ENCODE measurements at places on chromosomes 6 and 20.

DNA sequence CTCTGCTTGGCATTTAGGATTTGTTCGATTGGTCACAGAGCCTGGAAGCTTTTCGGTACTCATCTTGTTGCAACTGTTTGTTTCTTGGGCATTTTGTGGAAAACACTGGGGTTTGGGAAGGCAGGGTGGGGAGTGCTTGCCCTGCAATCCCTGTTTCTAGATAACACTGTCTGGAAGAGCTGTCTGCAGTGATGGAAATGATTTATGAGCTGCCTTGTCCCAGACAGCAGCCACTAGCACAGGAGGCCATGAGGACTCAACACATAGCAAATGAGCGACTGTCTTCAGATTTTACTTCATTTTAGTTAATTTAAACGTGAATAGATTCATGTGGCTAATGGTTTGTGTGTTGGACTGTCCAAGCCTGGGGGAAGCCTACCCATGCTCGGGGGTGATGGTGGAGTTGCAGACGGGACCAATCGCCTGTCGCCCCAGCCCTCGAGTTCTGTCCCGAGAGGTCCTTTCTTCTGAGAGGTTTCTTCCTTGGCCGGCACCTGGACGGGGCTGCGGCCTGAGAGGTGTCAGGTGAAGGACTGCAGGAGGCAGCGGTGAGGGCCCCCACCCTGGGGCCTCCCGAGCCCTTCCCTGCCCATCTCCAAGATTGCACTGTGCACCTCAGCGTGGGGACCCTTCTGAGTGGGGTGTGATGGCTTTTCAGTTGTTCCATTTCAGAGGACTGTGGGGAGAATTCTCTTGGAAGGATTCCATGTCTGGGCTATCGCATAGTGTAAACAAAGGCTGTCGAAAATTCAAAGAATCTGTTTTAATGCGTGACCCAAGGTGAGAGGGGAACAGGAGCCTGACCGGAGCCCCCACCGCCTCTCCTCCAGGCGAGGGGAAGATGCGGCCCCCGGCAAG lies 55.4 kb downstream of the SMOC2 start:
- DNase-seq = no peak

DNA sequence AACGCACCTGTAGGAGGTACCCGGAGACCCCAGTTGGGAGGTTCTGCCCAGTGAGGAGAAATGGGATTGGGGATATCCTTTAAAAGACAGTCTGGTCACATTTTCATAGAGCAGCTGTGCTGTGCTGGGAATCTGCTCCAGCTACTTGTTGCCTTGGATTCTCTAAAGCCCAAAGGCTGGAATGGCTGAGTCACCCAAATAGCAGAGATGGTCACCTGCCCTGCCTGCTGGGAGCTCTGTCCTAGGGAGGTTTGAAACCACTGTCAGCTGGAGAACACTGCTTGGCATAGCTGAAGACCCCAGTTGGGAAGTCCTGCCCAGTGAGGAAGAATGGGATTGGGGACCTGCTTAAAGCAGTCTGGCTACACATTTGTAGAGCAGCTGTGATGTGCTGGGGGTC lies 34.8 kb upstream of the TFB1M start:
- no peak for DNase-seq

GRCh38 chr6:31919624-31920303 lies 7.8 kb upstream of the C2 start:
- DNase-seq = no peak

DNA sequence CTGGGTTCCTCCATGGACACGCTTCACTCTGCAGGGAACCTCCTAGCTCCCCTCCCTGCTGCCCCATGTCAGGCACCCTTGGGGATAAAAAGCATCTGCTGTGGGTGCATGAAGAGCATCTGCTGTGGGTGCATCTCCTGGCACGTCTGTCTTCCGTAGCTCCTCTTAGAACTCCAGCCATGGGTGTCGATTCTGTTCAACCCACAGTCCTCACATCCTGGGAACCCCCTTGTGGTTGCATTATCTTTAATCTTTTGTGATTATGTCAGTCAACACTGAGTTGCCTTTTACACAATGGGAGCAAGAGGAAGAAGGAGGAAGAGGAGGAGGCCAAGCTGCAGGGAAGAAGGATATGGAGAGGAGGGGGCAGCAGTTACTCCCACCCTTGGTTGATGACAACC lies 24.1 kb upstream of the CCR6 start:
- DNase-seq = no peak

DNA sequence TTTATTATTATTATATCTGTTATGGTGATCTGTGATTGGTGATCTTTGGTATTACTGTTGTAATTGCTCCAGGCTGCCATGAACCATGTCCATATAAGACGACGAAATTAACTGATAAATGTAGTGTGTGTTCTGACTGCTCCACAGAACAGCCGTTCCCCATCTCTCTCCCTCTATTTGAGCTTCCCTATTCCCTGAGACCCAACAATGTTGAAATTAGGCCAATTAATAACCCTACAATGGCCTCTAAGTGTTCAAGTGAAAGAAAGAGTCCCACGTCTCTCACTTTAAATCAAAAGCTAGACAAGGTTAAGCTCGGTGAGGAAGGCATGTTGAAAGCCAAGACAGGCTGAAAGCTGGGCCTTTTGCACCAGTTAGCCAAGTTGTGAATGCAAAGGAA lies 51.6 kb downstream of the ZFP64 start:
- DNase-seq = no peak

DNA sequence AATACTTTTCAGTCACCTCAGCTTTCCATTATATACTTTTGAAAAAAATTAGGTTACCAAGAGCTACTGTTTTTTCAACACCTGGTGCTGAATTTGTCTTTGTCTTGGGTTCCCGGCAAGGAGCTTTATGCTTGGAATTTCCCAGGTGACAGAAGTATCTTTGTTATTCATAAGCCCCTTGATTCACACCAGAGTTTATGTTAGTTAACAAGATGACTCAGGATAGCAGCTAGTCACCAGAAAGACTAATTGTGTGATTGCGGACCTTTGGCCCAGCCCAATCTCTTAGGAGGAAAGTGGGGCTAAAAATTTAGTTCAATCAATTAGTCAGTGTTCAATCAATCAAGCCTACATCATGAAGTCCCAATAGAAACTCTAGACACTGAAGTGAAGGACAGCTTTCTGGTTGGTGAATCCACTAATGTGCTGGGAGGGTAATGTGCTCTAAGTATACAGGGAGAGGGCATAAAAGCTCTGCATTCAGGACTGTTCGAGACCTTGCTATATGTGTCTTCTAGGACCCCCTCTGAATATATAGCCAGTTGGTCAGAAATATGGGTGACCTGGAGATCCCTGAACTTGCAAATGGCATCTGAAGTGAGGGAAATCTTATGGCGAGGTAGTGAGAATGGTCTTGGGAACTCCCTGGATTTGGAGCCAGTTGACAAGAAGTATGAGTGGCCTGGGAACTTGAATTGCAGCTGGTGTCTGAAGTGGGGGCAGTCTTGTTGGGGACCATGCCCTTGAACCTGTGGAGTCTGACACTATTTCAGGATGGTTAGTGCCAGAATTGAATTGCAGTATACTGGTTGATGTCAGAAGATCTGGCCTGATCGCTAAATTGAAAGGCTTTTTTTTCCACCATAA lies 16.2 kb downstream of the TMEM30A start:
- DNase-seq = no peak

DNA sequence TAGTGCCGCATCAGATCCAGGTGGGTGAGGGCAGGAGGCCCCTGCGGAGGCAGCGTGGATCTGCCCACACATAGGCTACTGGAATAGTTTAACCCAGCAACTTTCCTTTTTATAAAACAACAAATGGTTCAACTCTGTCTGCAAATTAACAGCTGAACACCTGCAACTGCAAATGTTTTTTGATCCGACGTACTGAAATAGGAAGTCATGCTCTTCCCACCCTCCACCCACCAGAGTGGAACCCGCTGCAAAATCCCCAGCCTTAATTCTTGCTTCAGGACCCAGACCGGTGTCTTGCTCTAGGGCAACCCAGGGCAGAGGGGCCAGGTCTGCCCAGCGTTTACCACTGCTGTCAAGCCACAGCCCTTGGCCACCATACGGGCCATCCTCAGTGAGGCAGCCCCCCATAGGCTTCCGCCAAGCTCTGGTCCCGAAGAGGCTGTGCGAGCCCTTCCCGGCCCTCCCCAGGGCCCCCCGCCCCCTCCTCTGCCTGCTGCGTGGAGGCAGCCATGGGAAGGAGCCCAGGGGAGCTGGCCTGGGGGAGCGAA lies 334.3 kb downstream of the ZFAND3 start:
- no peak for DNase-seq

DNA sequence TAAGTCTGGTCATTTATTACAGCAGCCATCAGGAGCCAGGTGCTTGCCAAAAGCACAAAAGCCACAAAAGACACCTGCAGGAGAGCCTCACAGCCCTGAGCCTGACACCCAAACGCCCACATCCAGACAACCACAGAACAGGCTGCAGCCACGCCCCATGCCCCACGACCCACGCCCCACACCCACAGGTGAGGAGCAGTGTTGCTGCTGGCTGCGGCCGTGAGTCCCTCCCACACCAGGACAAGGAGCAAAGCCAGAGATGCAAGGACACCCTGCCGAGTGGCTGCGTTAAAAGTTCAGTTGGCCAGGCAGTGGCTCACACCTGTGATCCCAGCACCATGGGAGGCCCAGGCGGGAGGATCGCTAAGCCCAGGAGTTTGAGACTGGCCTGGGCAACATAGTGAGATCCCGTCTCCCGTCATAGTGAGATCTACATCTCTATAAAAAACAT lies 43.0 kb downstream of the SLC2A4RG start:
- no peak for DNase-seq

DNA sequence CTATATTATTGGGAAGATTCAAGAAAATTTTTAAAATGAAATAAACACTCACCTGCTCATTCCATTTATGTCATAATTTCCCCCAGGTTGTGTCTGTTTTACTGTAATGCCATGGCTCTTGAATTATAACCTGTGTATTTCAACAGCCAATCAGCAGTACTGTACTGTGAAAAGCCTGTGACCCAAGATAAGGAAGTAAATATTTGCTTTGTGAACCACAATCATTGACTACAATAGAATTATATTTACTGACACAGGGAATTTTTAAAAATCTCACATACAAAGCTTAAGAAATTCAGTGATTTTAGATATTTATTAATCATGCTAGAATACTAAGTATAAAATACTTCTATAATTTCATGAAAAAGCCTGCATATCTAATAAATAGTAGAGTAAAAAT lies 6.0 kb downstream of the RGS17 start:
- no peak for DNase-seq

- DNase-seq = no peak
Observed at GRCh38 chr6:100554228-100554627, 89.5 kb upstream of the SIM1 start.

- no peak for DNase-seq
Observed at GRCh38 chr6:9612489-9612888, 802.4 kb downstream of the TFAP2A start.

DNA sequence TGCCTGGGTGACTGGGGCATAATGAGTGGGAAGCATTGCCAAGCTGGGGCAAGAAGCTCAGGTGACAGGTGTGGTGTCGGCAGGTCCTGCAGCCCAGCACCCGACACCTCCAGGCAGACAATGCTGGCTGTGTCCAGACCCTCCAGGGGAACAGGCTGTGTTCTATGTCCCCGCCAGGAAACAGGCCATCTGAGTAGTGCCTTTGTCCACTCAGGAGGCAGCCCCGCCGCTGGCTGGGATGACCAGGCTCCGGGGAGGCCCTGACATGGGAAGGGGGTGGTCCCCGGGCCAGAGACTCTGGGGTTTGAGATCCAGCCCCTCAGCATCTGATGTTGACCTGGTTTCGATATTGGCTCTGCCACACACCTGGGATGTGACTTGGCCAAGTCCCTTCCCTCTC lies 28.4 kb downstream of the SNPH start:
- DNase-seq = no peak

DNA sequence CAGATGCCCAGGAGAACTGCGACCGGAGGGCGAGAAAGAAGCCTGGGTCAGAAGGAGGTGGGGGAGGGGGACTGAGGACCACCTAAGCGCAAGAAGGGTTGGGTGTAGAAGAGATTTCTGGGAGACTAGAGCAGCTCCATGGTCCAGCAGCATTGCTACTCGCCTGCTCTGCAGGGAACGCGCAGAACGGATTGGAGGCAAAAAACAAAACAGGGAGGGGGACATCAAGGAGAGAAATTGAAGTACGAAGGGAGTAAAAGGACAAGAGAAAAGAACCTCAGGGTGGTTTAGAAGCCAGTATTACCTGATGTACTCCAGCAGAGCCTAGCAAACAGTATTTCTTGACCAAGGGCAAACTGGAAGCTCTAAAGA lies 537 bp upstream of the GABBR1 start:
- no peak for DNase-seq

DNA sequence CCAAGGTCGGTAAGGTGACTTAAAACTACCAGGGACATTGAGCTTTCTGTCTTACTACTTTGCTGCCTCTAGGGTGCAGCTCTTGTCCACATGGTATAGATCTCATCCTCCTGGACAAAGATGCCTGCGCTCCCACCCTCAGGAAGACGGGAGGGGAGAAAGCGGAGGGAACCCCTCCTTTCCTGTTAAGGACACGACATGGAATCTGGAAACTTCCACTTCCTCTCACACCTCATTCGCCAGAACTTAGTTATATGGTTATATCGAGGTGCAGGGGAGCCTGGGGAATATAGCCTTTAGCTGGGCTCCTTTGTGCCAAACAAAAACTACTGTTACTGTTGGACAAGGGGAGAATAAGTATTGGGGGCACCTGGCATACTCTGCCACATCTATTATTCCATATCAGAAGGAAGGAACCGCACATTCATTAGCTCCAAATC lies 224.3 kb upstream of the TSHZ2 start:
- DNase-seq = no peak

GRCh38 chr20:48242623-48243022 lies 457.3 kb upstream of the SULF2 start:
- no peak for DNase-seq

GRCh38 chr6:36326356-36326995 lies 10.2 kb downstream of the BNIP5 start:
- DNase-seq = no peak

- DNase-seq = no peak
Observed at GRCh38 chr6:155143029-155143577, 120.7 kb upstream of the CLDN20 start.
